DMS153 (cell line): ENCODE measurements at places on chromosomes 1 and 21.

- DNase-seq = no peak
Measured at GRCh38 chr1:39427374-39427773, 64.1 kb upstream of the BMP8A start.

DNA sequence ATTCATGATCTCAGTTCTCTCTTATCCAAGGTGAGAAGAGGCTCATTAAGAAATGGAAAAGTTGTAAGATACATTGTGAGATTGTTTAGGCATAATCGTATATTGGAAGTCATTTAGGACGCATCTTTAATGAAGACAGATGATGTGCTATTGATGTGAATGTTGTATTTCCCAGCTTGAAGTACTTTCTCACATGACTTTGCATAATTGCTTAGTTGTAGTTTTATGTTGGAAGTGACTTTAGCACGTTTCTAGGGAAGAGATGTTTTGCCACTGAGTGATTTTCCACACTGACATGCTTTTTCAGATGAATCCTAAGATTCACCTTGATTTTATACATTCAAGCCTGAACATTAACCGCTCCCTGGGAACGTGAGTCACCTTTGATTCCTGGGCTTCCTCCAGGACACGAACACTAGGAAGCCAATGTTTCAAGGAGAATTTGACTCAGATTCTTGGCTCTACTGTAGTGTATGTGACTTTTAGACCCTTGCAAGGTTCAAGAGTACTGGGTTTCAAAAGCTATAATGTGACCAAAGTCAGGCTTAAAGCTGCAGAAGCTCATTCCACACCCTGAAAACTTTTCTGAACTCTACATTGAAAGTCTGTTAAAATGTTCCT, 27.9 kb downstream of the ANGEL2 start:
- no peak for DNase-seq

DNA sequence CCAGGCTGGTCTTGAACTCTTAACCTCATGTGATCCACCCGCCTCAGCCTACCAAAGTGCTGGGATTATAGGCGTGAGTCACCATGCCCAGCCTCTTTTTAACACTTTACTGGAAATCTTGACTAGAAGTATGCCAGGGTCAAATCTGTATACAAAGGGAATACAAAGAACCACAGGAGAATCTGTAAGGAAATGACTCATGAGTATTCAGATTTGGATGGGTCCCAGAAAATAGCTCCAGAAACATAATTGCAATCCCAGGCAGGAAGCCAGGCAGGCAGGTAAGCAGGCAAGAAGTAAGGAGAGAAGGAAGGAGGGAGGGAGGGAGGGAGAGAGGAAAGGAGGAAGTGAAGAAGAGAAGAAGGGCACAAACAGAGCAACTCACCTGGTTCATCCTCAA, 22.8 kb upstream of the TIAM1 start:
- no peak for DNase-seq

GRCh38 chr1:15799928-15800835, 7.3 kb downstream of the UQCRHL start:
- DNase-seq = no peak

GRCh38 chr1:67211589-67212563, 45.6 kb downstream of the IL23R start:
- no peak for DNase-seq

GRCh38 chr1:2543543-2544092, 12.6 kb upstream of the TNFRSF14 start:
- DNase-seq = peak; percentile 61

DNA sequence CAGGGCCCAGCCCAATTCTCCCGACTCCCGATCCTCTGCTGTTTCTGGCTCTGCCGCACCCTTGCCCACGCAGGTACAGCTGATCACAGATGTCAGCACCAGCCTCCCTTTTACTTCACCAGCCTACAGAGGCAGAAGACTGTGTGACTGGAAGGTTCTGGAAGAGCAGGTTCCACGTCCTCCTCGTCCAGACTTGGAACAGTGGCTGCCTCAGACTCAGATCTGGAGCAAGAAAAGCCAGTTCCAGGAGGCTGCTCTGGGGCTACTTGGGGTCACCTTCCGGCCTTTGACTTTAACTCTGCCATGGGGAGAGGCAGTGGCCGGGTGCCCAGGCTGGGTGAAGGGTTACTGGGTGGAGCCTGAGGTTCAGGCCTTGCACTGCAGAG, 16.1 kb upstream of the KLHDC7A start:
- DNase-seq = no peak

DNA sequence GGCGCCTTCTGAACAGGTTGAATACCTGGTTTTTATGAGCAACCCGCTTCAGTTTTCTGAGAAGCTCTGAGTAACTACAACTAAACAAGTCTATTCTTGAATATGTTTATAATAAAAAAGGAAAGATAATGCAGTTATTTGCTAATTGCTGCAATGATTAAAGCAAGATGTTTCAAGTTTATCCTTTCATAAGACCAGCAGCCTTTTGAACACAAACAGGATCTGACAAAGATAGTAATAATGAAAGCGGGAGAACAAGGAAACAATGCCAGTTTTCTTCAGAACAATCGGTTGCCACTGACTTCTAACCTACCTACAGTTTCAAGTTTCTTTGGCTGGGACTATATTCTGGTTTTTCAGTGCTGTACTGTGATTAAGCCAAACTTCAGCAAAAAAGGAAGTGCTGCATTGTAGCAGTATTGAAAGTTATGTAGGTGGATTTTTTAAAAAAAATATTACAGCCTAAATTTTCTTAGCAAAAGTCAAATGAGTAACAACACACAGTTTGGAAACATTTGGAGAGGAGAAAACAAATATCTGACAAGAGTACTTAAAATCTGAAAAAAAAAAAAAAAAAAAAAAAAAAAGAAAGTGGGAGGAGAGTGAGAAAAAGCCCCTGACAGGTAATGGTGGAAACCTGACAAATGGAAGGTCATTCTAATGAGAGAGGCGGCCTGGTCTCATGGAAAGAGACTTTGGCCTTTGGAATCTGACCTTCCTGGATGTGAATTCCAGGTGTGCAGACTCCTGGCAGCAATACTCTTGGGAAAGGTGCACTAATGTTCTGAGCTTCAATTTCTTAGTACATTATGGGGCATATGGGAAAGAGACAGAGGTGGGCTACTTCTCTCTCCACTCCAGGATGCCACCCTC, 11.4 kb downstream of the KCNJ15 start:
- no peak for DNase-seq

- peak; percentile 36 for DNase-seq
Measured at GRCh38 chr1:96688767-96689166, 32.8 kb upstream of the PTBP2 start.

- DNase-seq = no peak
Measured at GRCh38 chr21:38429011-38429410, 69.3 kb downstream of the ERG start.
